ENCODE measurements at places on chromosomes 3 and 15. TPM values are rescaled to one million over a fixed set of nuclear protein-coding genes. Genes with fewer than 3 reads are reported as not detected.
A peak's percentile ranks its signal among the peaks of the same experiment; 100 is the strongest.

Gene GOLGA8R
- 0.82 TPM for total RNA-seq

GRCh38 chr15:67575039-67575502 is 32.6 kb downstream of the MAP2K5 start:
- DNase-seq, result no peak
- no peak overlapping the region for H3K27ac ChIP-seq
- no peak overlapping the region for H3K4me3 ChIP-seq
- H3K27me3 ChIP-seq, result no peaks in the 10 kb centered on the region

DNA sequence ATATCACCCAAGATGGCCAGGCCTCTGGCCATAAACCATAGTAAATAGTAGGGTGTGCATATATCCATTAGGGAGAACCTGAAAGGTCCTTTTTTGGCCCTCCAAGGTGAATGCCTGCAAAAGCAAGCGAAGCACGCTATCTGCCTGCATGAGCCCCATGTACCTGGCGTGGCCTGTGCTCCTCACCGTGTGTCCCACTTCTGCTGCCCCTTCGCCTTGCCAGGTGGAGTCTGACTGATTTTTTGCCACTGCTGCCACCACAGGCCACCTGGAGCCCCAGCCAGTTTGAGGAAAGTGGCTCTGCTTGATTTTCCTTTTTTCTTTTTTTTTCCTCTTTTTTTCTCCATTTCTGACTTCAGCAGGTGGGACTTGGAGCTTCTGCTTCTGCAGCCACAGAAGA is 139.7 kb downstream of the SNRPN start:
- DNase-seq, result no peak
- no peak overlapping the region for H3K4me3 ChIP-seq
- no peaks in the 10 kb centered on the region for H3K4me1 ChIP-seq
- H3K36me3 ChIP-seq, result peaks cover 63% of the 10 kb centered on the region

- H3K27ac ChIP-seq, result no peak overlapping the region
- H3K36me3 ChIP-seq, result no peaks in the 10 kb centered on the region
- no peak overlapping the region for H3K4me3 ChIP-seq
- H3K4me1 ChIP-seq, result peaks cover 21% of the 10 kb centered on the region
- peak; percentile 19 for DNase-seq
These were observed 59.4 kb downstream of the TMEM44 start for GRCh38 chr3:194573680-194574437.

DNA sequence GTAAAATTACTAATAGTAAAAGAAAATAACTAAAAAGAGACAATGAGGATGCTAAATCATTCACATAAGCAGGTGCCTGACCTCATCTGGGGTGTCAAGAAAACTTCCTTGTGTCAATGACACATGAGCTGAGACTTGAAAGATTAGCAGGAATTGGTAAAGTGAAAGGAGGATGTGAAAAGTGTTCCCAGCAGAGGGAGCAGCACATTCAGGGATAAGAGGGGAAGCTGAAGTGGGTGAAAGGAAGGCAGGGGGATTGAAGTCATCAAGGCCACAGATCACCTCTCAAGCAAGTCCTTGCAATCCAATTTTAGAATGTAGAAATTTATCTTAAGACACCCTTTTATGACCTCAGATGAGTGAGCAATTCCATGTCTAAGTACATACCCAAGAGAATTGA is 60.2 kb upstream of the ACP3 start:
- DNase-seq, result peak; percentile 24
- H3K27me3 ChIP-seq, result peaks cover 3% of the 10 kb centered on the region
- H3K36me3 ChIP-seq, result no peaks in the 10 kb centered on the region
- no peaks in the 10 kb centered on the region for H3K4me1 ChIP-seq
- H3K4me3 ChIP-seq, result no peak overlapping the region
- no peak overlapping the region for H3K27ac ChIP-seq
